ENCODE measurements at places on chromosomes 11 and 22.

- no peak for DNase-seq
These were observed 27.8 kb upstream of the ZNRF3 start for GRCh38 chr22:28855355-28856094.

GRCh38 chr11:88229303-88229702, 54.1 kb upstream of the RAB38 start:
- no peak for DNase-seq

DNA sequence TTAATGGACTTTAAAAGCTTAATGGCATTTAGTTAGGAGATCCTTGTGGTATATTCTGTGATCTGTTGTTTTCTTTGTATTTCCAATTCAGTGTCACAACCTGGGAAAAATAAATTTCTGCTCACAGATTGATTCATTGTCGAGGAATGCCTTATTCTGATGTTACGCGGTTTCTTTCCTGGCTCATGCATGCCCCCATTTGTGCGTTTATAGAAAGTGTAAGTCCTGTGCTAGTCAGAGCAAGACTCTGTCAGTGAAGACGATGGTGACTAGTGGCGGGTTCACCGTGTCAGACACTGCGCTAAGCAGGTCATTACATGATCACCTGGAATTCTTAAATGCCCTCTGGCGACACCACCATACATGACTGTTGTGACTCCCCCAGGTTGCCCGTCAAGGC, 169.4 kb downstream of the TBC1D22A start:
- no peak for DNase-seq

- DNase-seq: no peak
These were observed 17.9 kb upstream of the PDE3B start for GRCh38 chr11:14625586-14626205.

- no peak for DNase-seq
These were observed 26.8 kb upstream of the NRIP3 start for GRCh38 chr11:9030601-9031000.

GRCh38 chr22:42766860-42767259, 46.2 kb upstream of the A4GALT start:
- DNase-seq: no peak

- peak; percentile 36 for DNase-seq
These were observed 89.2 kb downstream of the PLEKHA7 start for GRCh38 chr11:16924826-16925560.

- DNase-seq: no peak
These were observed 48.9 kb downstream of the ATG16L2 start for GRCh38 chr11:72863091-72863490.

- no peak for DNase-seq
These were observed 12.0 kb upstream of the P2RY6 start for GRCh38 chr11:73260127-73260457.

DNA sequence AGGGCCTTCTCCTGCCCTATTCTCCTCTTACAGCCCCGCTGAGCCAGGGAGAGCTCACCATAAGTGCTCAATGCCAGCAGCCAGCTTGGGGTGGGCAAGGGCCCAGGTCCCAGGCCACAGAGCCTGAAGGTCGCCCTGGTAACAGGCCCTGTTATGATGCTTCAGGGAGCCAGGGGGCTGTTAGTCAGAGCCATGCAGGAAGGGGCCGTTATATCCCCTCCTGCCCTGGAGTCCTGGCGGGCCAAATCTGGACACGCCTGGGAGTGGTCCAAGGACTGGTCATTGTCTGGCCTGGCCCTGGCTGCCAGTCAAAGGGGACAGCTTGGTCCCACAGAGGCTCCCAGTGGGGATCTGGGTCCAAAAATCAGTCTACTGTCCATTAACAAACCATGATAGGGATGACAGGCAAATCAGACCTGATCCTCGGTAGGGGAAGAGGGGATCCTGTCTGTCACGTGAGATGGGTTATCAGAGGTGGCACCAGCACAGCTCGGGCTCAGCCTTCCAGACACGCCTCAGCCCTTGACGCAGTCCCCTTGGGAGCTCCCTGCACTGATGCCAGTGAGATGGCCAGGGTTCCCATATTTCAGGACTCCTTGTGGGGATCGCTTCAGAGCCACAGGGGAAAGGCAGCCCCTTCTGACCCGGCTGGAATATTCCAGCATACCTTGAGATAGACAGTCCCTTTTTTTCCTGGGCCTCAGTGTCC, 55.9 kb downstream of the LRRC32 start:
- DNase-seq: no peak

DNA sequence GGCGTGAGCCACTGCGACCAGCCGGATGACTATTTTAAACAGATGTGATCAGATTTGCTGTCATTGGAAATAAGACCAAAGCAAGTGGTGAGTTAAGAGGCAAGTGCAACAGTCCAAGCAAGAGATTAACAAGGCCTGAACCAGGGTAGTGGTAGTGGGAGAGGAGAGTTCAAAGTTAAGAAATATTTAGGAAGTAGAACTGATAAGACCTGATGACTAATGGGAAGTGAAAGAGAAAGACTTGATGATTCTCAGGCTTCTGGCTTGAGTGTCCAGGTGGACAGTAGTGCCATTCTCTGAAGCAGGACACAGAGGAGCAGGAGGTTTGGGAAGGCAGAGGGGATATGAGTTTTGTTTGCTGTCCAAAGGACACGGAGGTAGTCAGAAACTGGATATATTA, 7.2 kb downstream of the NDUFC2 start:
- DNase-seq: no peak

GRCh38 chr11:131977231-131977630, 606.8 kb downstream of the NTM start:
- no peak for DNase-seq

GRCh38 chr22:19983741-19984140, 32.9 kb downstream of the ARVCF start:
- no peak for DNase-seq

- DNase-seq: no peak
These were observed 527.5 kb downstream of the NTM start for GRCh38 chr11:131897956-131898355.

- no peak for DNase-seq
These were observed 39.0 kb downstream of the QSER1 start for GRCh38 chr11:32931606-32932005.

GRCh38 chr22:30230787-30231461, 15.6 kb downstream of the LIF start:
- no peak for DNase-seq

- DNase-seq: no peak
These were observed 9.1 kb downstream of the USP35 start for GRCh38 chr11:78197816-78198215.

DNA sequence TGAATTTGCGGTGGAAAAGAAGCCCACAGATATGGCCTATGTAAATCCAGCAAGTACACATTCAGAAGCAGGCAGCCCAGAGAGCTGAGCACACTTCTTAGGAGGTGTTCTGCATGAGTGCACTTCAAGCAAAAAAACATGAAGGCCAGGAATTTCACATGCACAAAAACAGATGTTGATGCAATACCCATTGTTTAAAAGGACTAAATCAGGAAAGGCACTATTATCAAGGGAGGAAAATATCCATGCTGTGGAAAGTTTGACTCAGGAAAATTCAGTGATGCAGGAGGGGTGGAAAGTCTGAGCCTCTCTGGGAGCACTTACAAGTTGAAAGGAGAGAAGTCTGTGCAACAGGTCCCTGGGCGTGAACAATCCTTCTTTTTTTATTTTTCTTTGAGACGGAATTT, 15.8 kb upstream of the CARS1 start:
- DNase-seq: no peak

DNA sequence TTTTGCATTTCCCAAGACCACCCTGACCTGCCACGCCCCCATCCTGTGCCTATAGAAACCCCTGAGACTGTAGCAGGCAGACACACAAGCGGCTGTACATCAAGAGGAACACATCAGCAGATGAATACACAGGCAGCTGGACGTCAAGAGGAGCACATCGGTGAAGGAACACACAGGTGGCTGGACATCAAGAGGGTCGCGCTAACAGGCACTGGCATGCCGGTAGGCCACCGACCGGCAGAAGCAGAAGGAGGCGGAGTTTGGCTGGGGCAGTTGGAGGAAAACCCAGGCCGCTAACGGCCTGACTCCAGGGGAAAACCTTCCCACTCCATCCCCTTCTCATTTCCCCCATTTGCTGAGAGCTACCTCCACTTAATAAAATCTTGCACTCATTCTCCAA, 5.4 kb upstream of the IPO7 start:
- no peak for DNase-seq

DNA sequence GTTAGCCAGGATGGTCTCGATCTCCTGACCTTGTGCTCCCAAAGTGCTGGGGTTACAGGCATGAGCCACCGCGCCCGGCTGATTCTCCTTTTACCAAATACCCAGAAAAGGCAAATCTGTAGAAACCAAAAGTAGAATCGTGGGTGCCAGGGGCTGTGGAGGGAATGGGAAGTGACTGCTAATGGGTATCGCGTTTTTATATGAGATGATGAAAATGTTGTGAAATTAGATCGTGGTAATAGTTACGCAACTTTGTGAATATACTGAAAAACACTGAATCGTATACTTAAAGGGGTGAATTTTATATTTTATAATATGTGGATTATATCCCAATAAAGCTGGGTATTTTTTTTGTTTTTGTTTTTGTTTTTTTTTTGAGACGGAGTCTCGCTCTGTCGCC, 48.2 kb upstream of the CREB3L1 start:
- no peak for DNase-seq

DNA sequence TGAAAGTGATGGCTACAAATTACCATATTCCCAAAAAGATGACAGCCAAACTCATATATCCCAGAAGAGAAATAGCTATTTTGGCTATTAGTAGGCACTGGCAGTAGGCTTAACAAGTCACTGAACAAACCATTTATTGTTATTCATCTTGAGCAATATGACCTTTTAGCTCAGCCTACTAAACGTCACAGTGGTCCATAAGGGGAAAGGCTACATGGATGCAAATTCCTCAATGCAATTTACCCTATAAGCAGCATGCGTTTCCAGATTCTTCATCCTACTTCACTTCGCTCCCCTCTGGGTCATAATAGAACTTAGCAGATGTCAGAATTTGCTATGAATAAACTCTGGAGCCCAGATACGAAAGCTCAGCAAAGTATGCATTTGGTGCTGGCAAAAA, 114.0 kb downstream of the SIK3 start:
- DNase-seq: no peak

- DNase-seq: no peak
These were observed 62.6 kb upstream of the WNT7B start for GRCh38 chr22:46039535-46039934.

- DNase-seq: no peak
These were observed 124.6 kb upstream of the BLID start for GRCh38 chr11:122240638-122241037.

- DNase-seq: no peak
These were observed 19.1 kb downstream of the HIRA start for GRCh38 chr22:19412478-19412877.

All from dorsolateral prefrontal cortex (tissue), 122 donors.